Effector CD4-positive, alpha-beta T cell (primary cell): ENCODE measurements at places on chromosomes 3 and 15.
A peak's percentile ranks its signal among the peaks of the same experiment; 100 is the strongest.

GRCh38 chr3:129106320-129106719, 15.3 kb downstream of the RAB43 start:
- DNase-seq = no peak

GRCh38 chr3:109346770-109347295, 9.5 kb upstream of the DPPA4 start:
- no peak for DNase-seq

- DNase-seq = no peak
Observed at GRCh38 chr15:23877502-23878412, 190.7 kb upstream of the NDN start.

- DNase-seq = no peak
Observed at GRCh38 chr3:61094608-61095007, 156.6 kb downstream of the FHIT start.

DNA sequence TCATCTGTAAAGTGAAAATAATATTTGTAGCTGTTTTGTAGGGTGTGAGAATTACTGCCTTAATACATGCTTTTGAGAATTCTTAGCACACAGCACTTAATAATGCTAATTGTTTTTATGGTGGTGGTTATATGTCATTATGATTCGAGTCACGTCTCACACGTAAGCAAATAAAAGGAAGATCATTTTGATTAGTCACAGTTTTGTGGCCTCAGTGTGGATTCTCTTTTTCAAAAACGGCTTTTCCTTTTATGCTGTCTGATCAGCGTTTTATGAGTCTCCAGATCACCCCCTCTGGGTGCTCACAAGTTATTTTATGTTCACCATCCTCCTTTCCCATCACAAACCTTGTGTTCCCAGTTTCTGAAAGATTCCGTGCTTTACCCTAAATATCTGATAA, 255.6 kb upstream of the CNTN4 start:
- DNase-seq = no peak

DNA sequence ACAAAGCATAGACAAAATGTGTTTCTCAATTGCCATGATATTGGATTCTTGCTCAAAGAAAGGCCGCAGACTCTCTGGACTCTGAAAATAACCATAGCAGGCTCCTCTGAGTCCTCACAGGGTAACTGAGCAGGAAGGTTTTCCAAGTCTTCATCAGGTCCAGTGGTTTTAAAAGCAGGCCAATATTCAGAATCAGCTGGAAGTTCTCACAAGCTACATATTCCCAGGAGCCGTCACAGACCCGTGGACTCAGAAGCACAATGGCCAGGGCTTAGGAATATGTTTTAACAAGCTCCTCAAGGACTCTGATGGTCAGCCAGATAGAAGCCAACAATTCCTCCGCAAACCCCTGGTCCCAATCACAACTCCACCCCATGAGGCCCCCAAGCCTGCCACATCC, 256.1 kb upstream of the ADAMTS9 start:
- no peak for DNase-seq

- no peak for DNase-seq
Observed at GRCh38 chr3:163543662-163544061, 1534.6 kb downstream of the SI start.

DNA sequence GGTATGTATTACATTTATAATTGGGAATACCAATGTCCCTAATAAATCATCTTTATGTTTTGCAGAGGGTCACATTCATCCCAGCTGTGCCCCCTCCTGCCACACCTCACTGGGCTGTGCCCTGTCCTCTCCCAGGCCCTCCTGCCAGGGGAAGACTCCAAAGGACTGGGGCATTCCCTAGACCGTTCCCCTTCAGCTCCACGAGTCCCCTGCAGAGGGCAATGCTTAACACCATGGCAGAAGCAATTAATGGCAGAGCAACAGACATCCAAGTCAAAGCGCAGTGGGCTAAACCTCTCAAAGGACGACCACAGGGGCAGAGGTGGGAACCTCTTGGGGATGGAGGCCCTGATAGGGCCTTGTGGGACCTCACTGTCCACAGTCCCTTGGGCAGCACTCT, 71.3 kb upstream of the SEC13 start:
- DNase-seq = no peak

- no peak for DNase-seq
Observed at GRCh38 chr3:27425896-27426565, 56.8 kb upstream of the NEK10 start.

DNA sequence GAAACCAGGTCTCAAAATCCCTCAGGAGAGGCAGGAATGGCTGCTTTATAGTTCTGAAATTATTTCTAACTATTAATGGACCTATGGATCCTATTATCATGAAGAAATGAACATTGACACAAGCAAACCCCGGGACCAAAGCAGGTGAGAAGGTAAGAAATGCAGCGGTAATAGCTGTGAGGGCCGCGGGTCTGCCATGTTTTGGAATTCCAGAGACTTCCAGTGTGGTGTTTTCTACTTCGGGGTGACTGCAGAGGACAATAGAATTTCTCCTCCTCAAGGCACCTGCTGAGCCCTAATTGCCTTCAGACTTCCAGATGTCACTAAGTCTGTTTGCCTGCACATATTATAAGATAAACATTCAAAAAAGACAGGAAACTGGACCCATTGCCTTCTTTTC, 437.4 kb downstream of the GABRG3 start:
- DNase-seq = no peak

GRCh38 chr15:44726568-44727484, 9.5 kb upstream of the TRIM69 start:
- DNase-seq = peak; percentile 77

- DNase-seq = no peak
Observed at GRCh38 chr3:70127192-70127591, 127.7 kb downstream of the SAMMSON start.

DNA sequence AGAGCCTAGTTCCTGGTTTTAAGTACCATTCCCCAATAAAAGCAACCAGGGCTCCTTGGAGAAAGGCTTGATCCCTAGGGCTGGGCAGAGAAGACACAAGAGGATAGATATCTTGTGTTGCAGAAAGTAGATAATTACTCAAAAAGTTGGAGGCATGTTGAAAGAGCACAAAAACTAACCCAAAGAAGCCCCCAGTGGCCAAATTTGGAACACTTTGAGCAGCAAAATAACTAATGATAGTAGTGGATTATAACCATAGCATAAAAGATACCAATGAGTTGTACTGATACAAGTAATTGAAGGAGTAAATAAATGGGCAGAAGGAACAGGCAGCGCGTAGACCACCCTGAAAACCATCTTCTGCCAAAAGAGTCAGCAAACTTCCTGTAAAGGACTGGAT, 12.0 kb downstream of the EXOSC7 start:
- no peak for DNase-seq

DNA sequence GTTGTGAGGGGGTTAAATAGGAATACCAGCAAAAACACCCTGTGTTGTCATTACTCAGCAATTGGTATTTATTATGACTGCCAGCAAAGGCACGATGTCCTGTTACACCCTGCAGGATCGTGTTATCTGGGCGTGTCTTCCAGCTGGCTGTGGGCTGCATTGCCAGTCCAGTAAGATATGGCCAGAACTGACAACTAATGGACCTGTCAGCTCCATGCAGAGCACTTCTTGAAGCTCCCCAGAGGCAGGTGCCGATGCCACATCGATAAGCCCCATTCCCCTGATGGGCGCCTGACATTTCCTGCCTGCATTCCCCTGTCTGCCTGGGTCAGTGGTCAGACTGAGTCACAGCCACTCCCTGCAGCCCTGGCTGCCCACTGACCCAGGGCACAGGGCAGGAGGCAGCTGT, 79.7 kb upstream of the RASGRF1 start:
- DNase-seq = no peak

DNA sequence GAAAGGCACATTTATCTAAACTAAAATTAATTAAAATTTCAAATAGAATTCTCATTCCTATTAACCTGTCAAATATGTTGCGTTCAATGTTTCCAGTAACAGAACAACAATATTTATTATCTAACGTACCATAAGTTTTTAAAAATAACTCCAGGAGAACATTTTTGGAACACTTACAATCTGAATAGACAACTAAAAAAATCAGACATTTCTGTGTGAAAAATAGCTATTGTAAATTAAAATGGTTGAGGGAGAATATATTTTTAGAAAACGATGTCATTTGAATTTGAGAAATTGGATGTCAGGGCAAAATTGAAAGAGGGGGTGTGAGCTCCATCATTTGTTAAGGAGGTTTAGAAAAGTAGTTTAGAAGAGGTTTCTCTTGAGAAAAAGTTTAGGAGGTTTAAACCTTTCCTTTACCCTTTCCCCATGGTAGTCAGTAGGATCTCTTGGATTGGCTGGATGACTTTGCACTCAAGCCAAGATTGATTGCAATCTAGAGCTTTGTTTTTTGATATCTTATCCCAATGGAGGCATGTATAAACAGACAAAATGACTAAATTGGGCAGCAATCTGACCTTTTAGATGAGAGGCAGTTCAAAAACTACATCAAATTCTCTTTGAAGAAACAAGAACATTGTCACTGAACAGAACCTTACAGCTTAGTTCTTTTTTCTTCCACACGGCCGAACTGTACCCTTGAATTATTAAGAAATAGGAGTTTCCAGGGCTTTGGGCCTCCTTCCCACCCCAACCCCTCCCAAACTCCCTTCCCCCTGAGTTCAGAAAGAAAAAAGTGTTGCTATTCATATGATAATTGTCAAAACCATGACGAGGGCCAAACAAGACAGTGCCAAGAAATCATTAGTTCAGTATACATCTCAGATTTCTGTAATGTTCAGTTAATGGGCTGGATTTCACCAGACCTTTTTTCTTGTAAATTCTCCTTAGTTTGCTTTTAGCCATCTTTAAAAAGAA, 79.7 kb upstream of the CDIN1 start:
- no peak for DNase-seq

GRCh38 chr15:81363718-81364500, 10.1 kb downstream of the TMC3 start:
- DNase-seq = no peak

DNA sequence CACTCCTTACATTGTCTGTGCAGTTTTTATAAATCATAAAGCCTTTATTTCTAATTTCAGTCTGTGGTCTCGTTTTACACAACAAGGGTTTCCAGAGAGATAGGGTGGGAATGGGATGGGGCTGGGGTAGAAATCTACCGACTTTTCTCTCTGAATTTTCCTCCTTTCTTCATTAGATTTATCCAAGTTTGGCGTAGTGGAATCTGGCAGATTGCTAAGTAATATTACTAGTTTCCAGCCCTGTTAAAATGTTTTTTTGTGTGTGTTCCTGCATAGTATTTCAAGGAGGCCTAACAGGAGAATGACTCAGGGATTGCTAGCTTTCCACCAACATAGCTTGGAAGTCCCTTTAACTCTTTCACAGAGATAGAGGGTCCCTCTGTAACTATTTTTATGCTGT, 185.5 kb upstream of the GOLGA6L4 start:
- DNase-seq = no peak

- no peak for DNase-seq
Observed at GRCh38 chr3:86708893-86709292, 282.1 kb downstream of the VGLL3 start.

DNA sequence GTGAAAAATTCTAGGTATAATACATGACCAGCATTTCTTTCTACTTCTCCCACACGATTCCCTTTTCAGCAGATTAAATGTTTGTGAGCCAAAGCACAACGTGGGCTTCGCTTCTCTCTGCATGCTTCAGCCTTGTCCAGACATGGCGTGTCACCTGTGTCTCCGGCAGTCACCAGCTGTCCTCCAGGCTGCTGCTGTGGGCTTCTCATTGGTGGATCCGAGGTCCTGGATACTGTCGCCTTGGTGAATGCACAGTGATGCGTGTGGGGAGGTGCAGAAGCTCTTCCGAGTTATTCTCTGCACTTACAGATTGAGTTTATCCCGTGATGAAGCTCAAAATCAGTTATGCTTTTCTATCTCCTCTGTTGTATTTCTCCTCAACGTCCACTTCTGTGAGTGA, 23.0 kb upstream of the GOLGA8J start:
- DNase-seq = no peak

DNA sequence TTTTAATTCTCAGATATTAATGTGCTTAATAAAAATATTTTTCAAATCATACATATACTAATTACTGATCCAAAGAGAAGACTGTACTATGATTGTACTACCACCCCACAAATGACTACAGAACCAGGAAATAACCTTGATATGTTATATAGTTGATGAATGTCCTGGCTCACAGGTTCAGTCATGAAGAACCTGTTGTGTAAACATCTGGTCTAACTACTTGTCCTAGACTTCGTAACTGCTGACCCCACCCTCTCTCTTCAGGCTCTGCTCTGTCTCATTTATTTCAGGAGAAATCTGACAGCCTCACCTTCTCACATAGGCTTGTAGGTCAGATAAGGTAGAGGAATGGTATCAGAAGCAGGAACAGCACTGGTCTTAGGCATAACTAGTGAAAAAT, 14.7 kb upstream of the CSTA start:
- no peak for DNase-seq

DNA sequence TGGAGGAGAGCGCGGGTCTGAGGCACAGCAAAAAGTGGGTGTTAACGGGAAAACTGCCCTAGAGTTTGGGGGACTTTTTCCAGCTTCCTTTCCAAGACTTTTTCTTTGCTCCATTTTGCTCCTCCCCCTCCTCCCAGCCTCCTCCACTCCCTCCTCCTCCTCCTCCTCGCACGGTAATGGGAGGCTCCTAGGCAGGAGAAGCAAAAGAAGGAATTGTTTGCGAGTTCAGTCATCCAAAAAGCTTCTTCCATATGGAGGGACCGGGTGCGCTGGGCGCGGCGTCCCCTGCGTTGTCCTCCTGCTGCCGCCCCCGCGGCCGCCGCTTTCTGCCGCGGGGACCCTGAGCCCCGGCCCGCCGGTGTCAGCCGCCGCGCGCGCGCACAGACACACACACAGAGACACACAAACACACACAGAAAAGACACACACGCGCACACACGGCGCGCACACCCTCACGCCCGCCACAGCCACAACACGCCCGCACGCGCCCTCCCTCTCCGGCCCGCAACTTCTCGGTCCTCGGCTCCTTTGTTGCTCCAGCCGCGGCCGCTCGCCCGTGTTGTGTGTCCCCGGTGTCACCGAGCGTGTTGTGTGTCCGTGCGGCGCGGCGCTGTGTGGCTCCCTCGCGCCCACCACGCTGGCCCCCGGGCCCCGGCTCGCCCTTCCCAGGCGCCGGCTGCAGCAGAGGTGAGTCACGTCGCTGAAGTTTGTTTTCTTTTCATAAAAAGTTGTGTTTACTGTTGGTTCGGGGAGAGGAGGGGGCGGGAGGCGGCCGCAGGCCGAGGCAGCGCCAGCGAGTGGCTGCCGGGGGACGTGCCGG, at the start of gene BOC:
Gene BOC (plus strand): TSS at position 228 of the 820 bp plus-strand sequence. CDS start 38,246 bp downstream, outside the sequence.
- no peak for DNase-seq
